8988T (cell line): ENCODE measurements at places on chromosomes 11 and 22.
A peak's percentile ranks its signal among the peaks of the same experiment; 100 is the strongest.

DNA sequence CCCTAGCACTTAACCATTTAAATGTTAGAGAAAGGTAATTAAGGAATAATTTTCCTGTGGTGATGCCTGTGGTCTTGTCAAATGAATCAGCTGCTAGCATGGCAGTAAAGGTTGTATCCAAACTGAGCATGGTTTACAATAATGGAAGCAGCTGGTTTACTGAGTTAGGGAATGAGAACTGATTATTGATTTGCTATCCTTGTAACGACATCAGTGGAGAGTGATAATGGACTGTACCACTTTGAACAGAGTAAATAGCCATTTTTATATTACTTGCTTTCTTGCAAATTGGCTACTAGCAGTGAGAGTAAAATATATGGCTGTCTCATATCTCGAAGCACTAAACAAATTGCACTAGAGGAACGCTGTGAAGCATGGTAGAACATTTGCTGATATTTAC, 589.0 kb upstream of the ANO5 start:
- DNase-seq: no peak

- DNase-seq: no peak
These were observed 1.8 kb upstream of the SLC15A3 start for GRCh38 chr11:60953781-60954180.

DNA sequence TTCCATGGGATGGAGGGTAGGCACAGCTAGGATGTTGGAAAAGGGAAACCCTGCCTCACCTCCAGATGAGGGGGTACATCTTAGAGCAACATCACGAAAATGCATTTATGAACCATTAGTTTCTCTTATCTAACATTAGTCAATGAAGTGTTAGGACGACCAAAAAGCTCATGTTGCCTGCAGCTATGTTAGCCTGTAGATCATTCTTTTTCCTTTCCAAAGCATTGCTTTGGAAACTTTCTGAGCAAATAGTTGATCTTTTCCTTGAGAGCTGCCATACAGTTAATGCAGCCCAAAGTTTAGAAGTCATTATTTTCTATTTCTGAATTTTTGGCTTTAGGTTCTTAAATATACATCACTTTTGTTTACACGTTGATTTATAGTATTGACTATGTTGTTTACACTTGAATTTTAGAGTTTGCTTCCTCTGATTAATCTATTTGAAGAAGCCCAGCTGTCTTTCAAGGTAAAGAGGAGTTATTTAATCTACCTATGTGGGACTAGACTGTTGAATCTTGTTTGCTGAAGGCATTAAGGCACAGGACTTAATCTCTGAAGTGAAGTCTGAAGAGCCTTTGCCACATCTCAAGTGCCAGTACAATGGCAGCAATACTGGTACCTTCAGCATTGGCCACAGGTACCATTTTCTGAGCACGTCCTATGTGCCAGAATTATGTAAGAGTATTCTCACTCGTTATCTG, 11.0 kb downstream of the POU2AF3 start:
- no peak for DNase-seq

- no peak for DNase-seq
These were observed 6.0 kb downstream of the NXPE1 start for GRCh38 chr11:114553642-114554041.

- no peak for DNase-seq
These were observed 43.3 kb downstream of the WT1 start for GRCh38 chr11:32391956-32392553.

GRCh38 chr11:76626266-76626665, 44.3 kb downstream of the LRRC32 start:
- DNase-seq: no peak

DNA sequence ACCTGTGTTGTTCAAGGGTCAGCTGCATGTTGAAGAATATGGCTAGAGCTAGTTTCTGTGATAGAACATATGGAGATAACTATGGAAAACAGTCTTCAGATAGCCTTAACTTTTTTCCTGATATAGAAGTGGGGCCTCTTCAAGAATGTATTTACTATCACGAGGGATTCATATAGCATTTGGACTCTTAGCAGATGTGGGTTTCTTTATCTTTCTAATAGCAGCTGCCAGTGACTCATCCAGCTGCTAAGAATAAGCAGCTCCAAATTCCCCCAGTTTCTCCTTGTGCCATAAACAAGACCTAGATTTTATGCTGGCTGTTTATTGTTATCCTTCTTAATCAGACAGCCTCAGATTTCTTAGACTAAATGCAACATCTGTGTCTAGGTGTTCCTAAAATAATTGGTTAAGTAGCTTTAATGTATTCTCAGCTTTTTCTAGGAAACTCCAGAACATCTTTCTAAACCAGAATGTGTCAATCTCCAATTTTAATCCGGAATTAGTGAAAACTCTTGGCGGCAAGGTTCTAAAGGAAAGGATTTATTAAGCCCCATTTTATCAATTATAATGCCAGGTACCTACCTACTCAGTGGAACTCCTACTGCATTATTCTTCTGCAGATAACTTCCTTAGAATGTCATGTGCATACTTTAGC, 119.8 kb downstream of the CSTPP1 start:
- DNase-seq: no peak

GRCh38 chr11:46278387-46279125, 1.1 kb downstream of the CREB3L1 start:
- DNase-seq: peak; percentile 96

DNA sequence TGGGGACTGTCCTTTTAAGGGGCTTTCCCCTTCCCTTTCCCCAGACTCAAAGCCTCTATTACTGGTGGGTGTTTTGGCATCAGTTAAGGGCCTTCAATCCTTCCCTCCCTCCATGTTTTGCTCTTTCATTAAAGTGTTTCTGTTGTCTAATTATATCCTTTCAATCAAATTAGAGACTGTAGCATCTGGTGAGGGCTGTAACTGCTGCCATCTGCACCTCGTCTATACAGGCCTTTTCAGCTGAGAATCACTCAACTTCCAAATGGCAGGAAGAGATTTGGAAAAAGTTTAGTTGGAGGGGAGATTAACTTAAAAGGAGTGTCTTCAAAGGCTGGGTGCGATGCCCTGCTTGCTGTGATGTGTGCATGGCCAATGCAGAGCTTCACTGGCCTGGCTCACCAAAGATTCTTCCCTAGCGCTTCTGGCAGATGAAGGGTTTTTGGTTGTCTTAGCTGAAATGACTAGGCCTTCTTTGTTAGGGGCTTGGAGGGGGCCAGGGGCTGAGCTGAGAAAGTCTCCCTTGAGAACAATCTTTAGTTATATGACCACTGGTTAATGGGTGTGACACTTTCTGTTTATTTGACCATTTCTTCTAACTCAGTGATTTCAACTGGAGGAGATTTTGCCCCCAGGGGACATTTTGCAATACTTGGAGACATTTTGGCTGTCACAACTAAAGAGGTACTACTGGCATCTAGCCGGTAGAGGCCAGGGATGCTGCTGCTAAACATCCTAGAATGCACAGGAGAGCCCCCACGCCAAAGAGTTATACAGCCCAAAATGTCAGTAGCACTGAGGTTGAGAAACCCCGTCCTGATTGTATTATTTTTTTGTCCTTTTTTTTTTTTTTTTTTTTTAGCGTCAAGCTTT, 7.5 kb downstream of the KREMEN1 start:
- no peak for DNase-seq

- DNase-seq: no peak
These were observed 72.0 kb downstream of the VPREB1 start for GRCh38 chr22:22316589-22316988.

DNA sequence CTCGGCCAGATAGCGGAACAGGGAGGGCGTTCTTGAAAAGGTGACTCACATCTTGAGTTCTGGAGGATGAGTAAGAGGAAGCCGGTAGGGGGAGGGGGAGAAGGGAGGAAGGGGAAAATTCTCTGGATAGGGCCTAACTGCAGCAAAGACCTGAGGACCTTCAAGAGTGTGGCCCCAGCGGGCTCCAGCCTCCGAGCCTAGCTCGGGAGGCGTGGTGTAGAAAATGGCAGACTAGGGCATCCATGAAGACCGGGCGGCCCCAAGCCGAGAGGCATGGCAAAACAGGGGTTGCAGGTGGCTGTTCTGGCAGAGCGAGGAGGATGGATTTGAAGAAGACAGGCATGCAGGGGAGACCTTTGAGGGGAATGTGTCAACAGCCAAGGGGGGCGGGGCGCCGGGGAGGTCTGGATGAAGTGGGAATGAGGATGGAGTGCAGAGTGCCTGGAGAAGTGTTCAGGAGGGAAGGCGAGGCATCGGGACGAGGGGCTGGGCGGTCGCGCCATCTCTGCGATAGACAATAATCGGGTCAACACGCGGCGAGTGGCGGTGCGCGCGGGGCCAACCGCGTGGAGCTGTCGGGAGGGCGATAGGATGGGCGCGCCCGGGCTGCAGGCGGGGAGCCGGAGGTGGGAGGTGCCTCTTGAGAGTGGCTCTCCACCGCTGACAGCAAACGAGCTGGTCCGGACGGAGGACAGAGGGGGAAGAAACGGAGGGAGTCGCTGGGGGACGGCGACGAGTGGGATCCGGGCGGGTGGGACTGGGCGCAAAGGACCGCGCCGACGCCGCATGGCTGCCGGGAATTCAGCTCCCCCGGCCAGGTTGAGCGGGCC, 40.0 kb upstream of the CREB3L1 start:
- peak; percentile 90 for DNase-seq

DNA sequence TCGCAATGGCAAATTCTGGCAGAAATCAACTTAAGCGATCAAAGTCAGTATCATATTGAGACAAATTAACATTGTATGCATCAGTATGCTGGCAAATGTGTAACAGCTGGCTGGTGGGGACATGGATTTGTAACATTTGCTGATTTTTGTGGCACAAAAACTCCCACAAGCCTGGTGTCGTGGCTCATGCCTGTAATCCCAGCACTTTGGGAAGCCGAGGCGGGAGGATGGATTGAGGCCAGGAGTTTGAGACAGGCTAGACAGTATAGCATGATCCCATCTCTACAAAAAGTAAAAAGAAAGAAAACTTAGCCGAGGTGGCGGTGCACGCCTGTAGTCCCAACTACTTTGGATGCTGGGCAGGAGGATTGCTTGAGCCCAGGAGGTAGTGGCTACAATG, 17.6 kb upstream of the HDHD5 start:
- no peak for DNase-seq

- no peak for DNase-seq
These were observed 20.3 kb upstream of the MICAL3 start for GRCh38 chr22:18044548-18045271.

DNA sequence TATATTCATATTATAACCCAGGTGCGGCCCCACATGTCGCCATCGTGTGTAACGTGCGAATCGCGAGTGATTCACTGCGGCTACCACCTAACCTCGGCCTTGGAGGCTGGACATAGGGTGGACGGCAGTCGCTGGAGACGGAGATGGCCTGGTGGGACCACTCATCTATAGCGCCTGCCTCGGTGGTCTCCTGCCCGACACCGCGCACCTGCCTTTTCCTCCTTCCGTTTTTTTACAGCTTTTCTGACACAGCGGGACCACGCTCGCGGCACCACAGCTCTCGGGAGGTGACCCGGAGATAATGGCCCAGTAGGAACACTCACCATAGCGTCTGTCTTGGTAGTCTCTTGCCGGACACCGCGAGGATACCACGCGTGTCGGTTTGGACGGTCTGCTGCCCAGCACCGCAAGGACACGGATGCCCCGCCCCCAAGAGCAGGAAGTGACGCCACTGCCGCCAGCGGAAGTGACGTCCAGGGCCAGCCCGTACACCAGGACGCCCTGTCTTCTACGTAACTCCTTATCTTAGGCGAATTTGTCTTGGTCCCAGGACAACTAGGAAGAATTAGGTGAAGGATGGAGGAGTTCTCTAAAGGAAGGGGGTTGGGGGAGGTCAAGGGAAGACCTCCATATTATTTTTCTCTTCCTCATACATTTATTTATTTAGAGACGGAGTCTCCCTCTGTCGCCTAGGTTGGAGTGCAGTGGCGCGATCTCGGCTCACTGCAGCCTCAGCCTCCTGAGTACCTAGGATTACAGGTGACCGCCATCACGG, 6.4 kb downstream of the SNU13 start:
- peak; percentile 65 for DNase-seq

DNA sequence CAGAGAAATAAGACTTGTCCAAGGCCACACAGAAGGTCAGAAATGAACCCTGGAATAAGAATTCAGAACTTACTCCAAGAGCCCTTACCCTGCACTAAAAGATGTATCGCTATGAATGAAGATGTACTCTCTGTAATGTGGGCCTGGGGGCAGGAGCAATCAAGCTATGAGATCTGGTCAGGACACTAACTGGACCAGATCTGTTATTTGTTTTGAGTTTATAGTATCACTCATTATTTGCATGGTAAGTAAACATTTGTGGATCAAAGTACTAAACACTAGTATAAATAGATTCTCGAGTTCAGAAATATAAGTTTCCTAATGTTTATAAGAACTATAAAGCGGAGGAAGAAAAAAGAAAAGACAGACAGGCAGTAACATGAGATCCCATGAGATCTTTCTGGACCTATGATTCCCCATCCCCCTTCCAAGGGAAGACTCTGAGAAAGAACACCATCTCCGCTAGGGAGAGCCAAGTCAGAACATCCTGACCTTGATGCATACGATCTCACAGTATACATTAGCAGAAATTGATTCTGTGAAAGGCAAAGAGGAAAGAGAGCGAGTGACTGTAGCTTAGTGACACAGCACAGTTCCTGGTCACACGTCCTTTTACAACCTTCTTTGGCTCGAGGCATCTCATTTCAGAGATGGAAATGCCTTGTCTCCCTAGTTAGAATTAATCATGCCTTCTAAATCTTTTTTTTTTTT, 71.2 kb downstream of the USP35 start:
- no peak for DNase-seq

GRCh38 chr11:97143463-97143862, 753.6 kb downstream of the JRKL start:
- no peak for DNase-seq

GRCh38 chr11:67440229-67441097, 2.8 kb downstream of the CORO1B start:
- DNase-seq: no peak

DNA sequence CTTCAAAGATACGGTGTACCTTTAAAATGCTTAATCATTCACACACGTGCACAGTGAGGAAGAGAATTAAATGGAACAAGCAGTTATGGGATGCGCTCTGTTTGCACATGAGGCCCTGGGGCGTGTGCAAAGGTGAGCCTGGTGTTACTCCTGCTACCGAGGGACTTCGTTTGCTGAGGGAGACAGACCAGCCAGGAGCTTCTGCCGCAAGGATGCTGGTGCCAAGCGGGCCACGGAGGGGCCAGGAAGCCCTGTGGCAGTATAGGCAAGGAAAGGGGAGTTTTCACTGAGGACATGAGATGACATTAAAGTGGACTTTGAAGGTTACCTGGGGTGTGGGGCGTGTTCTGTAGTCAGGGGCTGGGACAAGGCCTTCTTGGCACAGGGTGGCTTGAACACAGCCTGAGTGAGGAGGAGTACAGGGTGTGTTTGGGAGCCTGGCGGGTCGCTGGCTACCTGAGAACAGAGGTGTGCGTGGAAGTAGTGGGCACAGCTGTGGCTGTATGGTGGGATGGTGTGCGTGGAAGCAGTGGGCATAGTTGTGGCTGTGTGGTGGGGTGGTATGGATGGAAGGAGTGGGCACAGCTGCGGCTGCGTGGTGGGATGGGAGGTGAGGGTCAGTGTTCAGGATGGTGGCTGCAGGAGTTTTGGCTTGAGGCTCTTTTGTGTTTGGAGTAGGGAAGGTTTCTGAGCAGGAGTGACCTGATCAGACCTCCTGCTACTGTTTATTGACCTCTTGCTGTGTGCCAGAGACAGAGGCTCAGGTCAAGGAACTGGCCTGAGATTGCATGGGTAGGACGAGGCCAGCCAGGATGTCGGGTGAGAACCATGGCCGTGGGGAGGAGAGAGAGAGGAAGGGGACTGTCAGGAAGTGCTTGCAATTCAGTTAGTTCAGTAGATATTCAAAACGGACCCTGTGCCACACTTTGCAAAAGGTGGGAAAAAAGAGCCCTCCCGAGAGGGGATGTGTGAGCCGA, 13.7 kb downstream of the TBC1D22A start:
- DNase-seq: no peak

- no peak for DNase-seq
These were observed 41.0 kb upstream of the CLPB start for GRCh38 chr11:72475381-72475780.
